Pancreas (tissue), 10 donors: ENCODE measurements at places on chromosomes 2 and 18. TPM values are rescaled to one million over a fixed set of nuclear protein-coding genes. Genes with fewer than 3 reads are reported as not detected.

IL1B gene
- 0.63 TPM for total RNA-seq

- H3K36me3 ChIP-seq: no peaks in the 10 kb centered on the region
- DNase-seq: no peak
- no peak overlapping the region for H3K4me3 ChIP-seq
- no peaks in the 10 kb centered on the region for H3K27me3 ChIP-seq
- H3K4me1 ChIP-seq: no peaks in the 10 kb centered on the region
- no peak overlapping the region for H3K27ac ChIP-seq
Observed at GRCh38 chr2:179661986-179662385, 199.4 kb downstream of the ZNF385B start.

DNA sequence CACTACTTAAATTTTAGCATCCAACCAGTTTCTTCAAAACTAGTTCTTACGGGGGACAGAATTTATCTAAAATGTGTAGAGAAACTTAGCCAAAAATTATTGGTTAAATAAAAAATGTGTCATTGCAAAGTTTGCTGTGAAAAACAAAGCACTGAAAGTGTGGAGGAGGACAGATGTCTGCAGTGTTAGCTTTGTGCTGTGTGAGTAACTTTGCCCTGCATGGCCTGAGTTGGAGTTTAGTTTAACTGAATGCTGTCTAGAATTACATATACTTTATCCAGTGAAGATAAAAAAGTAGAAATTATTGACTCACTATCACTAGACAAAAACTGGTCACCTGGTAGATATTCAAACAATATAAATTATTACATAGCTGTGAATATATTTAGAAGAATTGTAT lies 1225.2 kb upstream of the CELF4 start:
- no peaks in the 10 kb centered on the region for H3K36me3 ChIP-seq
- no peak for DNase-seq
- H3K27me3 ChIP-seq: no peaks in the 10 kb centered on the region
- no peaks in the 10 kb centered on the region for H3K4me1 ChIP-seq

GRCh38 chr2:199680482-199680881 lies 170.5 kb downstream of the FTCDNL1 start:
- no peak for DNase-seq
- H3K36me3 ChIP-seq: no peaks in the 10 kb centered on the region
- H3K4me3 ChIP-seq: no peak overlapping the region
- H3K27ac ChIP-seq: no peak overlapping the region
- no peaks in the 10 kb centered on the region for H3K4me1 ChIP-seq

GRCh38 chr2:27096748-27097297 lies 10.3 kb downstream of the KHK start:
- no peak overlapping the region for H3K4me3 ChIP-seq
- peaks cover 10% of the 10 kb centered on the region for H3K4me1 ChIP-seq
- no peak overlapping the region for H3K27ac ChIP-seq
